Activated B cell treated with CpG ODN at 0.5 μM for 24 hours (primary cell): ENCODE measurements at places on chromosomes 4 and X. TPM values are rescaled to one million over a fixed set of nuclear protein-coding genes. Genes with fewer than 3 reads are reported as not detected.
A peak's percentile ranks its signal among the peaks of the same experiment; 100 is the strongest.

Gene LNX1
- total RNA-seq = not detected in 2 replicates

Gene YIPF7
- total RNA-seq = not detected in 2 replicates

Gene UGT2B17
- 2.5 and 2.8 TPM in 2 replicates for total RNA-seq

Gene ZNF595
- 15.2 and 17.4 TPM in 2 replicates for total RNA-seq

Gene PAGE2
- total RNA-seq = not detected in 2 replicates

Gene CCKAR
- total RNA-seq = not detected in 2 replicates

Gene CENPI
- total RNA-seq = 2.6 and 3.1 TPM in 2 replicates

Gene ATP1B4
- total RNA-seq = not detected in 2 replicates

DNA sequence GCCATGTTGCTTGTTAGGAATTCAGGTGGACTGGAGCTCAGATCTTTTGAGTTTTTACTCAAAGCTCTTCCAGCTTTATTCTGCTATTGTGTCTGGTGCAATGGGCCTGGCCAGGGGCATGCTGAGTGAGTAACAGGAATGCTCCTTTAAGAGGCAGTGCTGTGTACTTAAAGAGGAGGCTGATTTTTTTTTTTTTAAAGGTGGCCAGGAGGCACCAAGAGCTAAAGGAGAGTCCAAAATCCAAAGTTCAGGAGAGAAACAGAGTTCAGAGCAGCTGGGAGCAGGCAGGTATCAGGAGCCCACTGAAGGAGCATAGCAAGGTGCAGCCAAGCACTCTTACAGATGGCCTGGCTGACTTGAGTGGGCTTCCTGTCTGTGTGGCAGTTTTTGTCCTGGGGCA lies 178.7 kb downstream of the FMR1NB start:
- no peak for DNase-seq
- peaks cover 4% of the 10 kb centered on the region for H3K27me3 ChIP-seq
- H3K27ac ChIP-seq = no peak overlapping the region
- H3K36me3 ChIP-seq = no peaks in the 10 kb centered on the region
- H3K4me3 ChIP-seq = no peak overlapping the region

GRCh38 chr4:152485726-152486276 lies 50.1 kb downstream of the FBXW7 start:
- no peaks in the 10 kb centered on the region for H3K27me3 ChIP-seq
- peaks cover 49% of the 10 kb centered on the region for H3K4me1 ChIP-seq
- peak overlapping the region; percentile 5 for H3K4me3 ChIP-seq
- no peak for DNase-seq
- H3K36me3 ChIP-seq = peaks cover 20% of the 10 kb centered on the region

DNA sequence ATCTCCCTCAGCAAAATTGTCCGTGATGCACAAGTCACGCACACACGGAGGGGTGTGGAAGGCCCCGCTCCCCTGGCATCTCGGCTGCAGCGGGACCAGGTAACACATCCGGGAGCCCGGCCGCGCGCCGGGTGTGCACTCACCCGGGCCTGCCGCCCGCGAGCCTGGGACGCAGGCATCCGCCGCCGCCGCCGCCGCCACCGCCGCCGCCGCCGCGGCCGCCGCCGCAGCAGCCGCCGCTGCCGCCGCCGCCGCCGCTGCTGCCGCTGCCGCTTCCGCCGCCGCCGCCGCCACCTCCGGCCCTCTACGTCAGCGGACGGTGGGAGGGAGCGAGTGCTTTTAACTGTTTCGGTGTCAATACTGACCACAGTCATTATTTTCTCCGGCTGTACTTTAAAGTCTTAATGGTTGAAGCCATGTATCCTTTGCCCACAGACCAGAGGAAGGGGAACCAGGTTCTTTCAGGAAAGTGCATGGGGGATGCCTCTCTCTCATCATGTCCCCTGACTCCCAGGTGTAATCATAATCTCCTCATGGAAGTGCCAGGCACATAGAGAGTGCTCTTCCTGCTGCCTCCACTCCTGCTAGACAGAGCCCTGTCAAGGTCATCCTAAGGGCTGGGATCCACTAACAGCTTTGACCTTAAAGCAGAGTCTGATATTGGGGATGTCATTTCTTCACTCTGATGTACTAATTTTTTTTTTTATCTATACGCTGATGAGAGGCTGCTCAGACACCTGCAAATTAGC lies 38.0 kb downstream of the MAGEE2 start:
- no peak overlapping the region for H3K27ac ChIP-seq
- peaks cover 15% of the 10 kb centered on the region for H3K4me1 ChIP-seq
- H3K27me3 ChIP-seq = no peaks in the 10 kb centered on the region

DNA sequence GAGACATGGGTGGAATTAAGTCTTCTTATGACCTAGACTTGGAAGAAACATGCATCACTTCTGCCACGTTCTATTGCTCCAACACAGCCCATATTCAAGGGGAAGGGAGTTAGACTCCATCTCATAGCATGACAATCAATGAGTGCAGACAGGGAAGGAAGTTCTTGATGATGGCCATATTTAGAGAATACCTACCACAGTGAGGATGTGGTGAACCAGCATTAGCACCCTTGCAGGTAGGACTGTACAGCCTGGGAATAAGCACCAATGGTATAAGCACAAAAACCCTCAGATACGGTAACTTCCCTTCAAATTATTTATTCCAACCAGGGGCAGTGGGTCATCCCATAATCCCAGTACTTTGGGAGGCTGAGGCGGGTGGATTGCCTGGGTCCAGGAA lies 29.8 kb downstream of the PAGE2 start:
- H3K36me3 ChIP-seq = no peaks in the 10 kb centered on the region
- H3K4me3 ChIP-seq = no peak overlapping the region
- H3K4me1 ChIP-seq = no peaks in the 10 kb centered on the region
- no peak overlapping the region for H3K27ac ChIP-seq
- DNase-seq = no peak

GRCh38 chr4:40369437-40370274 lies 34.5 kb downstream of the CHRNA9 start:
- no peak for DNase-seq
- H3K4me3 ChIP-seq = no peak overlapping the region
- no peaks in the 10 kb centered on the region for H3K36me3 ChIP-seq
- no peak overlapping the region for H3K27ac ChIP-seq
- H3K27me3 ChIP-seq = no peaks in the 10 kb centered on the region

DNA sequence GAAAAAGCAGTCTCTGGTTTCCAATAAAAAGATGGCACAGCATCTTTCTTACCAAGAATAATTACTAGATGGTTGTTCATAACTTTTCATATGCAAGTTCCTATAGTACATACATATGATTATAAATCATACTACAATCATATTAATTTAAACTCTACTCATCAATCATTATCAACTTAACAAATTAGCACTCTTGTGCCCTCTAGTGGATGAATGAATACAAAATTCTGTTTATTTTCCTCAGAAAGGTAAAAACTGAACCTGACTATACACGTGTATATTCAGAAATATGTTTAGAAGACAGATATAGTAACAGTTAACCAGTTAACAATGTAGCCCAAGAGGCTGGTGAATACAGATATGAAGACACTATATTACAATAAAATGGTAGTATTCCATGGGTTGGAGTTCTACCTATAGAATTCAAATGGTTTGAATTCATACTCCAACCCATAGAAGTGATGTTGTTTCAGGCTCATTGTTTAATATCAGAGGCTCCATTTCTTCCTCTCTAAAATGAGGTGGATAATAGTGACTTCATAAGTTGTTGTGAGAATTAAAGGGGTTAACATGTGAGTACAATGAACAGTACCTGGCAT lies 100.0 kb downstream of the ADAMTS3 start:
- H3K27me3 ChIP-seq = no peaks in the 10 kb centered on the region
- H3K27ac ChIP-seq = no peak overlapping the region
- H3K4me3 ChIP-seq = no peak overlapping the region
- no peaks in the 10 kb centered on the region for H3K36me3 ChIP-seq
- no peak for DNase-seq
- no peaks in the 10 kb centered on the region for H3K4me1 ChIP-seq

GRCh38 chrX:78769101-78769755 lies 21.7 kb downstream of the LPAR4 start:
- H3K27ac ChIP-seq = no peak overlapping the region
- no peaks in the 10 kb centered on the region for H3K36me3 ChIP-seq
- no peaks in the 10 kb centered on the region for H3K27me3 ChIP-seq
- no peak overlapping the region for H3K4me3 ChIP-seq

DNA sequence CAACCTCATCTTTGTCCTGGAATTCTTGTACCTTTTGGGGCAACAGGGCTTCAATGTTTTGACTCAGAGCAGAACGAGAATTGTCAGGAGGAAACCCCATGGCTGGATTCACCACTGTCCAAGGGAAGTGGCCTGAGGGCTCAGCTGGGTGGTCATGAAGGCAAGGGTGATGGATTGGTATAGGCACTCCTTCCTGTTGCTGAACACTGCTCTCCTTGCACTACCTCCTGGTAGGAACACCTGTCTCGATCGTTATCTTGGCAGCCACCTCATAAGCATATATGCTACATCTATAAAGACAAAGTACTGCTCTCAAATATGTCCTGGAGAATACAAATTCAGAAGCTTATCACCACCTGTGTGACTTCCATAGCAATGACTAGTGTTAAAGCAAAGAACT lies 79.8 kb downstream of the CCNG2 start:
- H3K27ac ChIP-seq = no peak overlapping the region
- H3K4me3 ChIP-seq = no peak overlapping the region
- no peaks in the 10 kb centered on the region for H3K27me3 ChIP-seq

DNA sequence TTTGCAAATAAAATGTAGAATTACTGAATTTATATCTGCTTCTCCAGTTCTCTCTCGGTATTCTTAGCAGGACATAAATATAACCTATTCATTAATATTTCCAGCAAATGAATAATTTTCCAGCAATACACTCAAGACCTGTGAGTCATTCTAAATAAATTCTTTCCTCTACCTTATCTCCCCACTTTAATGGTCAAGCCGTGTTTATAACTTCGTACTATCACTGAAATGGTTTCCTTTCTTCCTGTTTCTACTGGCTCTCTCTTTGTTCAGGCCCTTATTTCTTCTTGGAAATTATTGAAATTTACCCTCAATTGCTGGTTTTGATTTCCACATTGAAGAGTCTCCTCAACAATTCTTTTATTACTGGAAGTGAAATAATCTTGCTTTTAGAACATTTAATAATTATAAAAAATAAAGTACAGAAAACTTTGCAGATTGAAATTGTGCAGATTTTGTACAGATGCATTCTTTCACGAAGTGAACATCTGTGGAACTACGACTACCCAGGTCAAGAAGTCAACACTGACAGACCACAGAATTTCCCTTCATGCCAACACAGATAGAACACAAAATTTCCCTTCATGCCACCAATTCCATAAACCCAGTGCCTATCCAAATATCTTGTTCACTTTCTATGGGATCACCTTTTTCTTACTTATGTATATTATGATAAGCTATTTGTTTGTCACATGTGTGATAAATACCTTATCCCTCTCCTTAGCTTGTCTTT lies 205.7 kb downstream of the FAT4 start:
- no peaks in the 10 kb centered on the region for H3K4me1 ChIP-seq
- no peak for DNase-seq
- no peaks in the 10 kb centered on the region for H3K27me3 ChIP-seq
- no peak overlapping the region for H3K4me3 ChIP-seq

- H3K36me3 ChIP-seq = no peaks in the 10 kb centered on the region
- no peak for DNase-seq
- H3K4me3 ChIP-seq = no peak overlapping the region
- H3K27ac ChIP-seq = no peak overlapping the region
Measured at GRCh38 chr4:85909851-85910250, 434.9 kb downstream of the ARHGAP24 start.

DNA sequence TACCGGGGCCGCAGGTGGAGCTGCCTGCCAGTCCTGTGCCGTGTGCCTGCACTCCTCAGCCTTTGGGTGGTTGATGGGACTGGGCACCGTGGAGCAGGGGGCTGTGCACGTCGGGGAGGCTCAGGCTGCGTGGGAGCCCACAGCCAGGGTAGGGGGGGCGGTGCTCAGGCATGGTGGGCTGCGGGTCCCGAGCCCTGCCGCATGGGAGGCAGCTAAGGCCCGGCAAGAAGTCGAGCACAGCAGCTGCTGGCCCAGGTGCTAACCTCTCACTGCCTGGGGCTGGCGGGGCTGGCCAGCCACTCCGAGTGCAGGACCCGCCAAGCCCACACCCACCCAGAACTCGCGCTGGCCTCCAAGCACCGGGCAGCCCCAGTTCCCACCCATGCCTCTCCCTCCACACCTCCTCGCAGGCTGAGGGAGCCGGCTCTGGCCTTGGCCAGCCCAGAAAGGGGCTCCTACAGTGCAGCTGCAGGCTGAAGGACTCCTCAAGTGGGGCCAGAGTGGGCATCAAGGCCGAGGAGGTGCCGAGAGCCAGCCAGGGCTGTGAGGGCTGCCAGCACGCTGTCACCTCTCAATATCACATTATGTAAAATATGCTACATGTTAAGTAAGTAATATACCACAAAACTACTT lies 104.1 kb downstream of the COX7B2 start:
- H3K4me1 ChIP-seq = no peaks in the 10 kb centered on the region
- no peak overlapping the region for H3K27ac ChIP-seq
- H3K4me3 ChIP-seq = no peak overlapping the region
- no peaks in the 10 kb centered on the region for H3K27me3 ChIP-seq
- H3K36me3 ChIP-seq = no peaks in the 10 kb centered on the region

- H3K27me3 ChIP-seq = no peaks in the 10 kb centered on the region
- no peaks in the 10 kb centered on the region for H3K36me3 ChIP-seq
- DNase-seq = no peak
- H3K4me3 ChIP-seq = no peak overlapping the region
- H3K27ac ChIP-seq = no peak overlapping the region
Measured at GRCh38 chr4:129246910-129247461, 151.0 kb downstream of the C4orf33 start.

GRCh38 chr4:157896726-157897125 lies 276.1 kb downstream of the GASK1B start:
- H3K4me3 ChIP-seq = no peak overlapping the region
- H3K27me3 ChIP-seq = no peaks in the 10 kb centered on the region
- H3K36me3 ChIP-seq = no peaks in the 10 kb centered on the region

GRCh38 chr4:183249854-183250253 lies 70.2 kb downstream of the CLDN22 start:
- no peaks in the 10 kb centered on the region for H3K36me3 ChIP-seq
- DNase-seq = no peak
- H3K27ac ChIP-seq = no peak overlapping the region
- peaks cover 3% of the 10 kb centered on the region for H3K27me3 ChIP-seq

DNA sequence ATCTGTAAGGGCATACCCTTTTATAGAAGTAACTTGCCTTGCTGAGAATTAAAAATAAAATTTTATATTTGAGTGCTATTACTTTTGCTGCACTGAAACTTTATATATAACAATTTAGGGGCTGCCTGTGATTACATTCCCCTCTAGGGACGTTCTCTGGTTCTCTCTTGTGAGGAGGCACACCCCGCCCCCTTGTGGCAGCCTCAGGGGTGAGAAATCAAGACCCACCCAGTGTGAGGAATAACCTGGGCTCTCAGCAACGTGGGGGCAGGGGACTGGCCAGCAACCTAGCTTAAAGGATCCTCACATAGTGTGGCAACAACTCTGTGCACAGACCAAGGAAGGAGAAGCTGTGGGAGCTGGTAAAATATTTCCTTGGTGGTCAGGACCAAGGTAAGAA lies 43.7 kb downstream of the MAGEA9 start:
- H3K27ac ChIP-seq = no peak overlapping the region
- H3K4me1 ChIP-seq = peaks cover 17% of the 10 kb centered on the region
- H3K4me3 ChIP-seq = no peak overlapping the region
- no peaks in the 10 kb centered on the region for H3K36me3 ChIP-seq

- H3K4me3 ChIP-seq = no peak overlapping the region
- H3K36me3 ChIP-seq = no peaks in the 10 kb centered on the region
- H3K27me3 ChIP-seq = peaks cover 16% of the 10 kb centered on the region
- no peak for DNase-seq
- no peak overlapping the region for H3K27ac ChIP-seq
Measured at GRCh38 chrX:69137371-69138117, 27.7 kb downstream of the PJA1 start.
